ENCODE measurements at places on chromosomes 4 and X.
A peak's percentile ranks its signal among the peaks of the same experiment; 100 is the strongest.

GRCh38 chrX:19202171-19202570 lies 79.9 kb upstream of the ADGRG2 start:
- no peak for DNase-seq

DNA sequence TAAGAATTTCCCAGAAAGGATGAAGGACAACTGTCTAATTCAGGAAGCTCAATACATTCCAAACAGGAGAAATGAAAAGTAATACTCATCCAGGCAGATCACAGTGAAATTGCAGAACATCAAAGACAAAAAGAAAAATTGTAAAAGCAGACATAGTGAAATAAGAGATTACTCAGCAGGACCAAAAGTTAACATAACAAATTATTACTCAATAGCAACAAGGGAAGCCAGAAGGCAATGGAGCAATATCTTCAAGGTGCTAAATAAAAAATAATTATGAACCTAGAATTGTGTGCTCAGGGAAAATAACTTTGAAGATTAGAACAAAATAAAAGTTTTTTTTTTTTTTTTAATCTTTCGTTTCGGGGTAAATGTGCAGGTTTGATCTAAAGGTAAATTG lies 30.5 kb upstream of the ENPP6 start:
- DNase-seq: no peak

DNA sequence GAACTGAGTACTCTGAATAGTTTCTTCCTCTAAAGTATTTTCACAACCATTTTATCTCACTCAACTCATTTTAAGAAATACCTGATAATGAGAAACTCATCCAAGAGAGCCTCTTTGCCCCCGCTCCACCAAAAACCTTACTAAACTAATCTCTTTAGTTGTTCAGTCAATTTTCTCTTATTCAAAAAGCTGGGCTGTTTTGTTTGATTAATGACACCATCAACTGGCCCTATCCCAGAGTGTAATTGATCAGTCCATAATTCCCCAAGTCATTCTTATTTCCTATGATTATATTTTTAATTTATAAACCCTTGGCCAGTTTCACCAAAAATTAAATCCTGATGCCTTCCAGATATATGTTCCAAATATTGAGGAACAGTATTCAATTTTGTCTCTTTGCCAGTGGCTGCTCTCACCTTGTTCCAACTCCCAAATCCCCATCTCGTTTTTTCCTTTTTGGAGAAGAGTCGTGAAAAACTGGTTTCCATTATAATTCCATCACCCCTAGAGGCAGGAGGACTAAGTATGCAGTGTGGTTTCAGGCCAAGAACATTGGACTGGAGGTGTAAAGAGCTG lies 10.4 kb downstream of the LIMCH1 start:
- DNase-seq: no peak

DNA sequence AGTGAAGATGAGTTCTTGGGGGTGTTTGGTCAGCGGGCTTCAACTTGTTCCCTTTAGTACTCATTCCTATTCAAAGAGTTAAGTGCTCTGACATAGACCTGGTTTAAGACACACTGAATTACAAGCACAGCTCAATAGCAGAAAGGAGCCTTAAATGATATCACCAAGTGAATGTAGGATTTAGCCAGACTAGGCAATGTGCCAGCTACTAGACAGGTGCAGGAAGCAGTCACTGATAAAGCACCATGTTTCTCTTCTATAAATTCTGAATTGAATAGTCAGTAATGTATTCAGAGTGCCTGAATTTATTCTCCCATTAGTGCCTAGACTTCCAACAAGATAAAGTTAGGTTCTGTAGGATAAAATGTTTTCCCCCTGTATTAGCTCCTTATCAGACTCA lies 63.6 kb downstream of the ASB9 start:
- DNase-seq: no peak

DNA sequence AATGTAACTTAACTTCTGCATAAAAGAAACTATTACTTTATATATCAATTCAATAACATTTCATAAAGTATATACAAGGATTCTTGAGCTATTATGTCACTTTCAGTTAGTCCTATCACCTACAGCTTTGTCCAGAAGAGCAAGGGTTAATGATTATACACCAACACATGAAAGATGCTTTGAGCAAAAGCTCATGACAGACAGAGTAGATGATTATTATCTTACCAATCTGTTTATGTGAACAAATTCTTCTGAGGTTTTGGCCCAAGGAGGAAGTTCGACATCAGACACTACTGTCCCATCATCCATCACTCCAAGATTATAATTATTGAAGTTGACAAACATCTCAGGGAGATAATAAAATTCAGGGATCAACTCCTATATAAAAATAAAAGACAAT lies 166.7 kb upstream of the MAB21L2 start:
- no peak for DNase-seq

DNA sequence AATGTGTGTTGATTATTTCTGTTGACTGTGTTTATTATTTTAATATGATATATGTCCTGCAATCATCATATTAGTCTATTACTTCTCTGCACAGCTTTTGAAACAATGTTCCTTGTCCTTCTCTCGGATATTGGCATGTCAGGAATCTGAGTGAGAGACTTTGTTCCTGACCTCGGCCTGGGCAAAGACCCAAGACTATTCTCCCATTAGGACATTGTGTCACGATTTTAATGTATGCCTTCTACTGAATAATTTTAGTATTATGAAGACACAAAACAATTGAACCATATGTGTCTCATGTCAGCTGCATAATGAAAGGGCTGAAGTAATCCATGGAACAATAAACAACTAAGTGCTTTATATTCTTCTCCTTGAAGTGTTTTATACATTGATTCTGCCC lies 580.8 kb upstream of the TENM3 start:
- DNase-seq: no peak

- no peak for DNase-seq
These were observed 52.7 kb downstream of the CORIN start for GRCh38 chr4:47785153-47785552.

DNA sequence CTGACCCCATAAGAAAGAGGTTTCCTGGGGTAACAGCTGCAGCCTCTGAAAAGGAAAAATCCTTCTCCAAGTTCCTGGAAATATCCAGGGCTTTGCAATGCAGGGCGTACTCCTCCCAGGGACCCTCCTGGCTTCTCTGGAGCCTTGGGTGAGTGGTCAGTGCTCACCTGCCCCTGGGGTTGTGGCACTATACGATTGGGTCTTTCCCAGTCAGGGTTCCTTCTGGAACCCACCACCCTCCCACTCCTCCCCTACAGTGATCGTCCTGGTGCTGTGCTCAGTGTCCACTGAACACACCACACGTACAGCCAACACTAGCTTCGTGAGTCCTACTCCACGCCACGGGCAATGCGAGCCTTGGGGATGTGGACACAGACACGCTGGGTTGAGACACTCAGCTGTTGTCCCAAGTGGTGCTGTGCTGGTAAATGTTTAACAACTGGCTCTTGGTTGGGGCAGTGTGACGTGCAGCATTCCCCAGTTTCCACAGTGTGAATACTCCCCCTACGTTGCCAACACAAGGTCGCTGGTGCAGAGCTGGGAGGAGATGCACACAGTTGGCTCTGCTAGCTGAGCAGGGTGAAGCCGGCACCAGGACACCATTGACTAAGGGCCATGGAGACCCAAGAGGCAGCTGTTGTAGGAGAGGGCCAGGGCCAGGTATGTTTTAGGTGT lies 65.4 kb downstream of the HTRA3 start:
- no peak for DNase-seq

DNA sequence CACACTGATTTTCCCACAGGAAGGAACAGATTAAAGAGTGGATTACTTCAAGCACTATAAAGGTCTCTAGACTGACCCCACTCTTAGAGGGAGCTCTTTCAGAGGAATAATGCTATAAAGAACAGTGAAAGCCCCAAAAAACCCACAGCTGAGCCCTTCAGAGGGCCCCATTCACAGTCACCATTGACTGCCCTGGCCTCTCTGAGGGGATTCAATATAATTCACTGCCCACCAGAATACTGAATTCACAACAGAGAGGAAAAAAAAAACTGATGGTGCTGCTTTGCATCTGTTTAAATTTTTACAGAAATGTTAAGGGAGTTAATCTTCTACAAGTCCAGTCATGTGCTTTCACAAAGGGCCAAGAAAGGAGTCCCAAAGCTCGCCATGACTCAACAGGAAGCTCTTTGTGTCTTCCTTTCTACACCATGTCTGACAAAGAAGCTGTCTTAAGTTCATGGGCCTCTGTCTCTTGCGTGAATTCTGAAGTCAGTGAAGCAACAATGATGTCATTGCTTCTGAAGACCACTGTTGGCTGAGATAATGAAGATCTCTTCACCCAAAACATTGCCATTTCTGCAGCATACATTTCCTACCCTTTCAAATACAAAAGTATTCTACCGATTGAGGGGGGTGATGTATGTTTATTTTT lies 174.9 kb downstream of the ADAMTS3 start:
- no peak for DNase-seq

DNA sequence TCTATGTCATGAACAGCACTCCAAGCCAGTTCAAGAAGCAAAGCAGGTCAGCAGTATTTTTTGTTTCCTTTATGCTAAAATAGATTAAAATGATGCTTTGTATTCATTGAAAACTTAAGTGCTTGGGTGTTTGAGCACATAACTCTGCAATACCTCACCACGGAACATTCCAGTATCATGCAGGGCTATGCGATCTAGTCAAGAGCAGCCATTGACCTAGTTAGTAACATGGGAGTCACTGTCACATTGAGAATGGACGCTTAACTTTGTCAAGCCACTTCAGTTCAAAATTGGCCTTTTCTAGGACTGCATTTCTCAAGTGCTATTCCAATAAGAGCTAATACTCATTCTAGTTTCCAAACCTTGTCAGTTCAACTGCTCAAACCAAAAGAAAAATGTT lies 160.1 kb upstream of the FSTL5 start:
- DNase-seq: no peak

GRCh38 chr4:169745291-169745690 lies 12.5 kb downstream of the HPF1 start:
- DNase-seq: no peak

GRCh38 chr4:153997516-153997915 lies 208.6 kb upstream of the SFRP2 start:
- no peak for DNase-seq

DNA sequence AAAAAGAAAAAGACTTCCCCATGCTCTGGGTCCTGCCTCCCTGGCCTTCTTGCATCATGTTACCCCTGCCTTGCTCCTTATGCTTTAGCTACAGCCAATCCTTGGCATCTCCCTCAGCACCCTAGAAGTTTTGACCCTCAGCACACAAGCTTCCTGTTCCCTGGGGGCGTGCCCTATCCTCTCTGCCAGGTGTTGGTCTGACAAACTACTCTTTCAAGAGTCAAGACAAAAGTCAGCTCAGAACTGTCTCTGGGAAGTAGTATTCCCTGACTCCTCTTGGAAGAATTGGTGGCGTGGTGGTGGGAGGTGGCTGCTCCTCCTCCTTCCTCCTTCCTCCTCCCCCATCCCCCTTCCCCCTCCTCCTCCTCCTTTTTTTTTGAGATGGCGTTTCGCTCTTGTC lies 41.0 kb downstream of the PRPS1 start:
- no peak for DNase-seq

GRCh38 chr4:41358647-41359421 lies 102.1 kb downstream of the UCHL1 start:
- DNase-seq: no peak

DNA sequence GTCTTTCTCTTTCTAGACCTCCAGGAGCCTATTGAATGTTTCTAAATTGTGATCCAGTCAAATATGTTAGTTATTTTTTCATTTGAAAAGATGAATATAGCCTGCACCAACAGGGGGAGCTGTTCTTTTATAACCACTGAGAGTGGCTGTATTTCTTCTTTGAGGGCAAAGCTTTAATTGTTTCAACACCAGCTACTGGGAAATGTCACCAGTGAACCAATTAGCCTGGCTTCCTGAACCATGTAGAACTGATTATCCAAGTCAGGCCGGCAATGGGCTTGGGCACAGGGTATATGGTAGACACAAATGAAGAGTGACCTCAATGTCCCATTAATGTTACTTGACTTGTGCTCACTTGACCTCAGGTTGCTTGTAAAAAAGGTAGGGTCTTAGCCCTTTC lies 4.8 kb upstream of the DAPP1 start:
- no peak for DNase-seq

GRCh38 chr4:20026456-20026855 lies 225.2 kb upstream of the SLIT2 start:
- no peak for DNase-seq

GRCh38 chr4:70654605-70655011 lies 11.7 kb downstream of the JCHAIN start:
- DNase-seq: no peak

DNA sequence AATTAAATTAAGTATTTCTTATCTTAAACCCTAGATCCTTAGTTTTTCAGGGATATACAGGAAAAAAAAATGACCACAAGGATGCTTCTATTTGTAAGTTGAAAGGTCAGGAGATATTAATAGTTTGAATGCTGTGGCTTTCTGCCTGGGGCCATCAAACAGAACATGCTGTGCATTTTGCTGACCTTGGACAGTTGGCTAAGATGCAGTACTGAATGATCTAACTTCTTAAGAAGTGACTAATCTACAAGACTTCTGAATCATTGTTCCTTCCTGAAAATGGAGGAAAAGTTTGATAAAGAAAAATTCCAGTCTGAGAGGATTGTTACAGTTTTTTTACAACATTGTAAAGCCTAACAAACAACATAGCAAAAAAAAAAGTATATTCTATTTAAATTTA lies 237.8 kb upstream of the JADE1 start:
- peak; percentile 86 for DNase-seq

DNA sequence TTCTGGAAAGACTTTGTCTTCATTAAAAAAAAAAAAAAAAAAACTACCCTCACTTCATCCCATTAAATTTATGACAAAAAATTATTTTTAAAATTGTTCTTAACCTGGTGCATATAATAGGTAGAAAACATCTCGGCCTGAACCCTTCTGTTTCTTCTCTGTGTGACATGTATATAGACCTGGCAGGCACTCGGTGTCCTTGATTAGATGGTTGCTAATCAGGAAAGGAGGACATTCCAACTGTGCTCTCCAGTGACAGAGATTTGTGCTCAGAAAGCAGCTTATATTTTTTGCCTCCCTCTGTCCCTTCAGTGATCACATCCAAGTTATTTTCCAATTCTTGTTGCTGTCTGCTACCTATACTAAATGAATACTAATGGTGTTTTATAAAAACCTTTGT lies 355.6 kb downstream of the CBLL2 start:
- no peak for DNase-seq

GRCh38 chr4:137090951-137091350 lies 441.3 kb downstream of the PCDH18 start:
- DNase-seq: no peak

DNA sequence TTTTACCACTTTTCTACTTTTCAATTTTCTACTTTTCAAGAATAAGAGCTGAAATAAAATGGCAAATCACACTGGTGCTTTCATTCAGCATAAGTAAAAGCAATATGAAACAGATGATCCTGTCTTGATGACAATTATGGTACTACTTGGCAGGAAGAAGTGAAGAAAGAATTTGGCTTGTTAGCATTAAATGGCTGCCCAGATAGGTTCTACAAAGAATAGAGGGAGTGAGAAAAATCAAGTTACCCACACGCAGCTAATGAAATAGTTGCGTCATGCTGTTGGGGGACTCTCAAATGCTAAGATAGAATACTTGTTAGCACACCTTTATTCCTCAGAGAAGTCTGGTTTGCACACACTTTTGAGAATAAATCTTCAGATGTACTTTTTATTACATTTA lies 12.5 kb upstream of the LCORL start:
- DNase-seq: no peak

- DNase-seq: no peak
These were observed 214.9 kb upstream of the ARHGAP24 start for GRCh38 chr4:85260064-85260463.

GRCh38 chr4:11281720-11282119 lies 147.0 kb downstream of the HS3ST1 start:
- DNase-seq: no peak

GRCh38 chrX:53992589-53992988 lies 51.7 kb downstream of the PHF8 start:
- DNase-seq: no peak

Measured in smooth muscle cell of the brain vasculature (primary cell).